ENCODE measurements at places on chromosomes 2 and 18. TPM values are rescaled to one million over a fixed set of nuclear protein-coding genes. Genes with fewer than 3 reads are reported as not detected.

DNA sequence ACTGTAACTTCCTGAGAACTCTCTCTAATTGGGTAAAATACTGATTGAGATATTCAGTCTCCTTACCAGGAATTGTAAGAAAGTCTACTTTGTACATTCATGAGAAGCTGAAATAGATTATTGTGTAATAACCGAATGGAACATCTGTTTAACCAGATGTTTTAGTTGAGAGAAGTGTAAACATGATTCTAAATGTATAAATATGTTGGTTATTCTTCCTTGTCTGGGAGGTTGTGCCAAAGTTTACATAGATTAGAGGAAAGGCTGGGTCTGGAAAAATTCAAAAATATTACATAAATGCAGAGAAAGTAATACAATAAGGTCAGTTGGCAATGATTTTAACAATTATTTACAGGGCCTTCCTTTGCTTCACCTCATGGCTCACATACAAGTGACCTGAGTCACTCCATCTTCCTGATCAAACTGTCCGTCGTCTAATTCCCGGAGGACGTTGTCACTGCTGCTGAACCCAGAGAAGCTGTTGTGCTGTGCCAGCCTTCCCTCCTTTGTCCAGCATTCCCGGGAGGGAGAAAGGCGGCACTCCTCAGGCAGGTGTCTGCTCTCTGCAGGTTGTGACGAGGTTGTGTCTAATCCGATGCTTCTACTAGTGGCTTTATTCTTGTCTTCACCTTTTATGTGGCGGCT is 55.9 kb downstream of the MOB4 start:
- DNase-seq, result no peak

DNA sequence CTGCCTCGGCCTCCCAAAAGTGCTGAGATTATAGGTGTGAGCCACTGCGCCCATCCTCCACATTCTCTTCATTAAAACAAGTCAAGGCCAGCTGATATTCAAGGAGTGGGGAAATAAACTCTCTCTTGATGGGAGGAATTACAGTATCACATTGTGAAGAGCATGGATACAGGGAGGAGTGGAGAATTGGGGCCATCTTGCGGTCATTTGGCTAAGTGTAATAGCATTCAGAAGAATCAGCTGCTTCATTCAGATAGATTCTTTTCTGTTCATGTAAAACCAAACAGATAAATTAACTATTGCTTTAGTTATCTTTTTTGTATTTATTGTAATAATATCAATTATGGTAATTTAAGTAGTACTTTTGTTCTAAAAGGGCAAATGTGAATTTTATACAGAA is 156.3 kb downstream of the UBR3 start:
- DNase-seq, result no peak

DNA sequence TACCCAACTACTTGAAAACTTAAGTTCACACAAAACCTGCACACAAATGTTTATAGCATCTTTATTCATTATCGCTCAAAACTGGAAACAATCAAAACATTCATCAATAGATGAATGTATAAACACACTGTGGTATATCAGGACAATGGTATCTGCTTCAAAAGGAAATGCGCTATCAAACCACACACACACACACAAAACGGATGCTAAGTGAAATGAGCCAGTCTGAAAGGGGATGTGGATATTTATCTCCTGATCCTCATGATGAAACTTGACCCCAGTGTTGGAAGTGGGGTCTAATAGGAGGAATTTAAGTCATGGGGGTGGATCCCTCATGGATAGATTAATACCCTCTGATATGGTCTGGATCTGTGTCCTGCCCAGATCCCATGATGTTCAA is 22.0 kb downstream of the PDCL3 start:
- no peak for DNase-seq

DNA sequence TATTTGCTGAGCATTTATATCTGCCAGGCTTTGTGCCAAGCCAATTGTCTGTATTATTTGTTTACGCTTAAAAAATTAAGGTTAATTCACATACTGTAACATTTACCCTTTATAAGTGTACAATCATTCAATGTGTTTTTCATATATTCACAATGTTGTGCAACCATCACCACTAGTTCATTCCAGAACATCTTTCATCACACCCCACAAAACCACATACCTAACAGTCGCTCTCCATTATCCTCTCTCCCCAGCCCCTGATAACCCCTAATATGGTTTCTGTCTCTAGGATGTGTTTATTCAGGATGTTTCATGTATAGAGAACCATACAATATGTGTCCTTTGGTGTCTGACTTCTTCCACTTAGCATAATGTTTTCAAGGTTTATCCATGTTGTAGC is 234.1 kb downstream of the INSIG2 start:
- no peak for DNase-seq

- no peak for DNase-seq
These were observed 1061.5 kb downstream of the CNTNAP5 start for GRCh38 chr2:125086313-125087184.

DNA sequence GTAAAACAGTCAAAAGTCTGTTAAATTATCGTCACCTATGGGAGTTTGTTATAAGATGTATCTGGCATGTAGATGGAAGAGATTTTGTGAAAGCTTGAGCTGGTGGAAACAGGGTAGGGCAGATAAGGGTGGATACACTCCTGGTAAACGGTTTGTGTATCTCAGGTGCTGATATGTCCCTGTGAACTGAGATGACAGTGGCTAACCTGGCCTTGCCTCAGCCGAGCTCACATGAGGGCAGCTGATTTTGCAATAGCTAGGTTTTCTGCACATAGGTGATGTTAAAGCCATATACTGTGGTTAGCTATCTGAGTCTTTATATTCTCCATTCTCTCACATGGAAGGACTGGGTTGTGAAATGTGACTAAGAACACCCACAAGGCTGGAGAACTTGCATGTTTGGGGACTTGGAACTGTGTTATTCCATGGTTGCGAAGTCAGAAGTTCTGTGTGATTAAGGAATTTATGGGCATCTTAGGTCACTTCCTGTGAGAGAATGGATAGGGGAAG is 205.1 kb downstream of the TPGS2 start:
- no peak for DNase-seq

PLGLB1 gene
- 2.0 TPM for total RNA-seq

ASB18 gene
- not detected for total RNA-seq

DNA sequence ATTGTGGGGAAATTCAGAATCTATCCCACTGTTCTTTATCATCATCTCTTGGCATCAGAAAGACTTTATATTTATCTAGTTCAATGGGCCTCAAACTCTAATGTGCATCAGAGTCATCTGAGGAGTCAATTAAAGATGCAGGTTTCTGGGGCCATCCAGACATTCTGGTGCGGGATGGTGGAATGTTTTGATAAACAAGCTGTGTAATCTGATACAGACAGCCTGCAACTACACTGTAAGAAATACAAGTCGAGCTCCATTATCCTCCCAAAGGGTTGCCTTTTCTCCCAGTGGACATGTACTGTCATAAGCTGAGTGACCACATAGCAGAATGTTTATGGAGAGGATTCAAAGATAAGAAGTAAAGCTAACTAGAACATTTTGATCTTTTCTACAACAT is 515.3 kb upstream of the DCC start:
- no peak for DNase-seq

DNA sequence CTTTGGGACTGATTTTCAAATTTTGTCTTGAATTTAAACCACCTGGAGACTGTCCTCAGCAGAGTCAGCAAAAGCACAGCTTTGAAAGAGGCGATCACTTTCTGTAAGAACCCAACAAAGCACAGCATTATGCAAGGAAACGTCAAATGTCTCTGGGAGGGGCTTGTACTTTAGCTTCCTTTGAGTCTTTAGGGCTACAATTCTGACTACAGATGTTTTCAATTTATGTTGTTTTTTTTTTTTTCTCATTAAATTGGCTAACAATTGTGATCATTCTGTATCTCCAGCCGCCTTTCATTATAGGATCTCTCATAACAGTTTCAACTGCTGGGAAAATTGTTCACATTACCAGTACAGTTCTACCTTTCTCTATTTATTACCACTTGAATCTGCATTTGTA is 48.3 kb downstream of the COL3A1 start:
- no peak for DNase-seq

DNA sequence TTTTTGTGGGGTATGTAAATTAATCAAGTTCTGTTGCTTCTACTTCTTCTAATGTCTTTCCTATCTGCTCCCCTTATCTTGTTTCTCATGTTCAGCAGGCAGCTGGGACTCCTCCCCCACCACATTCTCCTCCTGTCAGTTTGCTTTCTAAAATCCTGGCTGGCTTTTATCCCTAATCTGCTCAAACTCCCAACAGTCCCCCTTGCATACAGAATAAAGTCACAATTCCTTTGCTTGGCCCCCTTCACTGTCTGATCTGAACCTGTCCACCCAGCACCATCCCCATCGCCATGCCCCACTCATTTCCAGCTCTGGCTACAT is 2.2 kb downstream of the CFAP221 start:
- DNase-seq, result no peak

DNA sequence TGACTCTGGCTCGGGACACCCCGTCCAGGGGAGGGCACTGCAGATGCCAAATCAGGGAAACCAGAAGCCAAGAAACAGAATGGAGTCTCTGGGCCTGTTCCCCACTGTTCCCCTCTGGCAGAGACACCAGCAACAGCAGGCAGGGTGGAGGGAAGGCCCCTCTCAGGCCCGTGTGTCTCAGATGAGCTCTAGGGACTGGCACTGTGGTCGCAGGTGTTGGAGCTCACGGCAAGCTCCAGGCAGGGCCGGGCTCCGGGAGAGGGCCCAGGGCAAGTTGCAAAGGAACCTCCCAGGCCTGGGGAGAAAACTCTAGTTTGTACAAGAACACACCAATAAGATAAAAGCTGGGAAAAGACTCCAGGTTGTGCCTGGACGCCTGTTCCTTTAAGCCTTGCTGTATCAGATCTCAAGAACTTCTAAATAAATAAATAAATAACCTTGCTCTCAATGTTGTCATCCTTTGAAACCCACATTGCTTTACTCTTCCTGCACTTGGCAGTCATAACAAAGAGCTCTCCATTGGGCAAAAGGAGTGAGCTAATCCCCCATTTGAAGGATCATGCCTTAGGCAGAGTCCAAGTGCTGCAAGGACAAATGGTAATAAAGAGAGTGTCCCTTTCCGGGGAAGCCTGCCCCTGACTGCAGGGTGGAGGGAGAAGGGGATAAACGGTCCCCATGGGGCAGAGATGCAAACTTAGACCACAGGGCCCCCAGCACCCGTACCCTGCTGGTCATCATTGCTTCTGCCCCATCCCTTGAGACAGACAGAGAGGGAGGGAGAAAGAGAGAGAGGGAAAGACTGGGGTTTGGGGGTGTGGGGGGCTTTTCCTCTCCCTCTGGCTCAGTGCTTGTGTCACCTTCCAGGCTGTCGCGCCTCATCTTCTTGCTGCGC is 33.3 kb downstream of the CNGA3 start:
- DNase-seq, result no peak

DNA sequence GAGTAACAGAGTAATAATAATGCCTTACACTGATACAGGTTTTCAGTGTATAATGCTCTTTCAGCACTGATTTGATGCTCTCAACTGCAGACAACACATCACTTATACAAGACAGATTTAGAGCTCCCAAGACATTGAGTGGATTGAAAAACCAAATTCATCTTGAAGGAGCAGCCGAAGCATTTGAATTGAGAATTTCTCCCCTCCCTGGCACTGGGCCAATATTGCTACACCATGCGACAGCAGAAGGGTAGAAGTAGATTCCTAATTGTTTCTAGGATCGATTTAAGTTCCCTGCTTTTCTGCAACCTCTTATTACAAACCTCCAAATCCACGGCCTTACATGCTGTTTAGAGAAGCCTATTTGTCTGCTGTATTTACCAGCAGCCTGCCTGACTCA is 15.5 kb downstream of the CENPA start:
- DNase-seq, result no peak

DNA sequence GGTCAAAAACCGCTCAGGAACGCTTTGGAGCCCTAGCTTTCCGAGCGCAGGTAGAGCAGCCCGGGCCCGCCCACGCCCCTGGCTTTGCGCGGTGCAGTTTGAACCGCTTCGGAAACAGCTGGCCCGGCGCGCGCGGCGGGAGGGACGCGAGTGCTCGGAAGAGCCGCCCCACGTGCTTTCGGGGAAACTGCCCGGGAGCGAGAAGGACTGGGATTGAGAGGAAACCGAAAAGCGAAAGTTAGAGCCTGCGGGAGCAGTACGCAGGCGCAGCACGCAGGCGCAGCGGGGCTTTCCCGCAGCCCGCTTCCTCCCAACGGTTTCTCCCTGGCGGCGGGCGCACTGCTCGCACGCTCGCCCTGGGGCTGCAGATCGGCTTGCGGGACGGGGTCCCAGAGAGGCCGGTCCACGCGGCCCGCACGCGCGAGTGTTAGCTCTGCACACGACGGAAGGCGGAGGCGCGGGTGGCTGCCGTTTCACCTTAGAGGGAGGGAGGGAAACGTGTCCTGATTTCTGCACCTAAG is 6.3 kb upstream of the STAT1 start:
- DNase-seq, result peak; percentile 63

DPP4 gene
- total RNA-seq, result 2.1 TPM

- DNase-seq, result no peak
These were observed 175.8 kb upstream of the HNRNPA3 start for GRCh38 chr2:177036747-177037146.

- no peak for DNase-seq
These were observed 58.1 kb downstream of the ST3GAL5 start for GRCh38 chr2:85830645-85831044.

GRCh38 chr2:220279372-220279771 is 651.9 kb downstream of the SLC4A3 start:
- no peak for DNase-seq

GRCh38 chr2:122021941-122022340 is 266.5 kb downstream of the TSN start:
- DNase-seq, result no peak

GRCh38 chr2:239805043-239805329 is 220.2 kb downstream of the NDUFA10 start:
- DNase-seq, result no peak

IMMT gene
- 54.7 TPM for total RNA-seq

COLEC12 gene
- 19.3 TPM for total RNA-seq

DNA sequence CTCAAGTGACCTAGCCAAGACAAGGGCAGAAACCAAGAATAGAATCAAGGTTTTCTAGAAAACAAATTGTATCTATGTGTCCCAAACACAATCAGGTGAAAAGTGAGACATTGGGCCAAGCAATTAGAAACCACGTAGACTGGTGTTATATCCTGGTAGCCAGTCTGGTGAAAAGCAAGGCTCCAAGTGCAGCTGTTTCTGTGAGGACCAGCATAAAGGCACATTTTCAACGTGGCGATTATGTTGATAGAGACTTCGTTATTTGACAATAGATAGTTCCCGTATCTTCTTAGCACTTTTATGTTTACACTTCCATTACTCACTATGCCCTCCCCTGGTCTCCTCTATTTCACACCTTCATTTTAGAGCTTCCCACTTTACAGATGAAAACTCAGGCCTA is 103.2 kb upstream of the ZFP36L2 start:
- no peak for DNase-seq
